ENCODE measurements at places on chromosomes 11 and 22.

- DNase-seq: no peak
Measured at GRCh38 chr22:40648386-40648785, 11.9 kb upstream of the MRTFA start.

DNA sequence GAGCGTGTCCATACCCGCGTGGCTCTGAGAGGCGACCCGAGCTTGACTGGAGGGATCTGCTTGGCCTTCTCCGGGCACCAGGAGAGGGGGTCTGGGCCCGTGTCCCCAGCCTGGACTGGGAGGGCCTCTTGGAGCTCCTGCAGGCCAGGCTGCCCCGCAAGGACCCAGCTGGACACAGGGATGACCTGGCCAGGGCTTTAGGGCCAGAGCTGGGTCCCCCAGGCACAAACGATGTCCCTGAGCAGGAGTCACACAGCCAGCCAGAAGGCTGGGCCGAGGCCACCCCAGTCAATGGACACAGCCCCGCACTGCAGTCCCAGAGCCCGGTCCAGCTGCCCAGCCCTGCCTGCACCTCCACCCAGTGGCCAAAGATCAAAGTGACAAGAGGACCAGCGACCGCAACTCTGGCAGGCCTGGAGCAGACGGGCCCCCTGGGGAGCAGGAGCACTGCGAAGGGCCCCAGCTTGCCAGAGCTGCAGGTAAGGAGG, 38.2 kb downstream of the TRIOBP start:
- DNase-seq: peak; percentile 85

DNA sequence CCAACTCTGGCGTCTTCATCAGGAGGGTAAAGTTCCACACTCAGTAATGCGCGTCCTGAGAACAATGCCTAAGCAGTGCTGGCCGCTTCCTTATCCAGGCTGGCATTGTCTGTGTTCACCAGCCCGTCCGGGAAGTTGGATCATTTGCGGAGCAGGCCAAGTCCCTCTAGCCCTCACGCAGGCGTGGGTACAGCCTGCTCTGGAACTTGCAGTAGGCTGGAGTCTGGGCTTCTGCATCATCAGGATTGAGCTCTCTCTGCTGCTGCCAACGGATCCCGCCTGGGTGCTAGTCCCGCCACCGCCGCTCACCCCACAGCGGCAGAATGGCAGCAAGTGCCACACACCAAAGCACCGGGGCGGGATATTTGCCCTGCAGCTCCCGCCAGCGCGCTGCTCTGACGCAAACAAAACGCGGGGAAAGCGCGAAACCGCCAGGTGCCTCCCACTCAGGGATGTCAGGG, 29.0 kb downstream of the GLYATL1 start:
- DNase-seq: no peak

GRCh38 chr11:67098799-67099429, 20.1 kb upstream of the KDM2A start:
- DNase-seq: no peak

GRCh38 chr22:23117891-23118646, 23.7 kb downstream of the RSPH14 start:
- DNase-seq: no peak

DNA sequence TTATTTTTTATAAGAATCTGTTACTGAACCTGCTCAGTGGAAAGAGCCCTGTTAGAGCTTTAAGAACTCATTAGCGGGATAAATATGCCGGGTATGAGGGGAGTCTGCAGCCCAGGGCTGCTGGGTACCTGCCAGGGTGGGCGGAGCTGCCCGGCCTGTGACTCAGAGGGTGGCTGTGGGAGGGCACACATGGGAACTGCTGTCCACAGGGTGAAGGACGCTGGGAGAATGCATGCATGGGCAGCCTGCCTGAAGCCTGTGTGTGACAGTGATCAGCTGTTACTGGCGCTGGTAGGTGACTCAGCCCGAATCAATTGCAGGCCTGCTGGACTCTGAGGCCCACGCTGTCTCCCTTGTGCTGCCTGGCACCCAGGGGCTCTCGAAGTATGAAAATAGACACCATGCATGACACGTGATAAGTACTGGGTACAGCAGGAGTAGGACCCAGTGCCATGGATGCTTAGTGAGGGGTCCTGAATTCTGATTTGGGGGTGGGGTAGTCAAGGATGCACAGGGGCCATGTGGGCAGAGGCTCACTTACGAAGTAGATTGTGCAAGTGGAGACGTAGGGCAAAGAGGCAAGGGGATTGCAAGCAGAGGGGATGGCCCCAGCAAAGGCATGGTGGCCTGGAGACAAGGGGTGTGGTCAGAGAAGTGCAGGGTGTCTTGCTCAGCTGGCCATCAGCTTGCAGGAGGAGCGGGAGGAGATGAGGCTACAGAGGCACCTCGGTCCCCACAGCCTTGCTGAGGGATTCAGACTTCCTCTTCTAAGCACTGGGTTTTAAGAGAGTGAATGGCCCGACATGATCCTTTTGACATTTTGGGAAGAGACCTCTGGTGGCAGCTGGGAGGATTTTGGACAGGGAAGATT, 36.5 kb downstream of the GRIK4 start:
- peak; percentile 65 for DNase-seq

- DNase-seq: no peak
Measured at GRCh38 chr11:116114198-116114651, 610.0 kb upstream of the CADM1 start.

GRCh38 chr11:72773291-72773690, 20.6 kb downstream of the STARD10 start:
- DNase-seq: no peak

GRCh38 chr22:43993072-43993760, 30.9 kb upstream of the PARVB start:
- DNase-seq: peak; percentile 80

GRCh38 chr11:120357620-120358019, 21.4 kb downstream of the ARHGEF12 start:
- no peak for DNase-seq

DNA sequence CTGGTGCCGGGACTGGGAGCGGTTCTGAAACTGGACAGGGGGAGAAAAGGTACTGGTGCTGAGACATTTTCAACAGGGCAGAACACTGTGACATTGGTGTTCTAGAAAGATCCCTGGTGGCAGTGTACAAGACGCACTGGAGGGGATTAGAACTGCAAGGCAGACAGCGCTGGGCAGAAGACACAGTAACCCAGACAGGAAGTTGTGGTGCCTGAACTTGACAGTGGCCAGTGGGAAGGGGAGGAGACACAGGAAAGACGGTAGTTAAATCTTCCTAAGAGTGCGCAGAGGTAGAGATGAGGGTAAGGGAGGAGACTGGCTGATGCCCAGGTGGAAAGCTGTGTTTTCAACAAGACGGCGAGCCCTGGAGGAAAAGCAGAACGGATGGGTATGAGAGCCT, 24.5 kb downstream of the FAM227A start:
- DNase-seq: no peak

DNA sequence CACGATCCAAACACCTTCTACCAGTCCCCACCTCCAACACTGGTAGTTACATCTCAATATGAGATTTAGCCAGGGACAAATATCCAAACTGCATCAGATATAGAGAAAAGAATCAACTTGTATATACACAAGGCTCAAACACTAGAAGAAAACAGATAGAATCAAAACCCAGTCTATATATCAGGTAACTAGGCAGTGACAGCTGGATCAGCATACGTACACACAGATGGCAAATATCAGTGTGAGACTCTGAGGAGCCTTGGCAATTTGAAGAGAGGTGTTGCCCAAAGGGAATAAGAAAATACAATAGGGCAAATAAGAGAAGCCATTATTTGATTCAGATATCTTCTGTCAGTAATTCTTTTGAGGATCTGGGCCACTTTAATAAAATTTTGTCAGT, 951.3 kb upstream of the CHORDC1 start:
- no peak for DNase-seq

DNA sequence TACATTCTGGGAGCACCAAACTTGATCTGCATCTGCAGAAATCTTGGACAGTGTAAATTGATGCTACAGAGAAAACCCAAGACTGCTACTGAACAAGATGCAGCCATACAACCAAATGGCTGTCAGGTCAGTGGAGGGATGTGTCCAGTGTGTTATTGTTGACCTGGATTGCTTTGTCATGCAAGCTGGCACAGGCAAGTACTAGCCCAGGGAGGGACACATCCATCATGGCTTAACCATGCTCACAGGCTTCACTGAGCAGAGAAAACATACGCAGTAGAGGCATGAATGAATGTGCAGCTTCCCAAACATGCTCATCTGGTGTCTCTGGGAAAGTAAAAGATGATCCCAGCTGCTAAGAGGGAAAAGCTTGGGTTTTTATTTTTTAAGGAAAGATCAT, 93.6 kb downstream of the MTNR1B start:
- no peak for DNase-seq

GRCh38 chr11:134406264-134407185, 5.5 kb downstream of the B3GAT1 start:
- no peak for DNase-seq

DNA sequence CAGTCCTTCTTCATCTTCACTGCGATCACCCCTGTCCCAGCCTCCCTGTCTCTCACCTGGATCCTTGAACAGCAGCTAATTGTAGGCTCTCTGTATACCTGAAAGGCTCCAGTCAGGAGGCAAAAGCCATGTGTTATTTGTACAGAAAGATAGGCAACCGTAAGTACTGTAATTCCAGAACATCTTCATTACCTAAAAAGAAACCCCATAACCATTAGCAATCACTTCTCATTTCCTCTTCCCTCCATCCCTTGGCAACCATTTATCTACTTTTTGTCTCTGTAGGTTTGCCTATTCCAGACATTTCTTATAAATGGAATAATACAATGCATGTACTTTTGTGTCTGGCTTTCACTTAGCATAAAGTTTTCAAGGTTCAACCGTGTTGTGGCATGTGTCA, 17.8 kb downstream of the NAGA start:
- no peak for DNase-seq

- DNase-seq: no peak
Measured at GRCh38 chr11:134339756-134340155, 8.0 kb downstream of the GLB1L2 start.

GRCh38 chr11:104678408-104678807, 219.9 kb downstream of the CASP12 start:
- DNase-seq: no peak

GRCh38 chr11:102293873-102294601, 23.2 kb upstream of the BIRC3 start:
- no peak for DNase-seq

- no peak for DNase-seq
Measured at GRCh38 chr11:13003736-13004493, 5.2 kb upstream of the RASSF10 start.

DNA sequence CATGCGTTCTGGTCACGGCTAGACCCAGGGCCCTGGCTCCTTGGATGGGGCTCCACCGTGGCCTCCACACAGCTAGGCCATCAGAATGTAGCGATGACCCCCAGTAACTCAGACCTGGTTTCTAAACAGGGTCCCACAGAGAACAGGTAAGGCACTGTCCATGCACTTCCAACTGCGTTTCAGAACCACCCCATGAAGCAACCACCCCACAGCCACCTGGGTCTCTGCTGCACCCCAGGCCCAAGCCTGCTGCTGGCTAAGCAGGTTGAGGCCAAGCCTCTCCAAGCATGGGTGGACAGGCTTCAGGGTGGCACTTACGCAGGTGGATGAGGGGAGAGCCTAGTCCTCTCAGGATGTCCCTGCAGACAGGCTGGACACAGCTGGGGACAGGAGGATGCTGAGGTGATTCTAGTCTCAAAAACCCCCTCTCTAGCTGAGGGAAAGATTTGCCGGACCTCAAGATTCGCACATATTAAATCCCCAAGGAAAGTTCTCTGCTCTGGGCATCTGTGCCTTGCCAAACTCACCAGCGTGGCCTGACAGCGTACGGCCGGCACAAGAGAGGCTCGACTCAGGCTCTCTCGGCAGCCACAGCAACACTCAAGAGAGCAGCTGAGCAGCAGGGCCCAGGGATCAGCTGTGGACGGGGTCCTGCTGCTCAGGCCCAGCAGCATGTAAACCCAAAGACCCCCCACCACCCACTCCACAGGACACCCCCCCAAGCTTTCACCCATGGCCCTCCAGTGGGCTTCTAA, 141.6 kb downstream of the CRYBB2 start:
- peak; percentile 11 for DNase-seq

DNA sequence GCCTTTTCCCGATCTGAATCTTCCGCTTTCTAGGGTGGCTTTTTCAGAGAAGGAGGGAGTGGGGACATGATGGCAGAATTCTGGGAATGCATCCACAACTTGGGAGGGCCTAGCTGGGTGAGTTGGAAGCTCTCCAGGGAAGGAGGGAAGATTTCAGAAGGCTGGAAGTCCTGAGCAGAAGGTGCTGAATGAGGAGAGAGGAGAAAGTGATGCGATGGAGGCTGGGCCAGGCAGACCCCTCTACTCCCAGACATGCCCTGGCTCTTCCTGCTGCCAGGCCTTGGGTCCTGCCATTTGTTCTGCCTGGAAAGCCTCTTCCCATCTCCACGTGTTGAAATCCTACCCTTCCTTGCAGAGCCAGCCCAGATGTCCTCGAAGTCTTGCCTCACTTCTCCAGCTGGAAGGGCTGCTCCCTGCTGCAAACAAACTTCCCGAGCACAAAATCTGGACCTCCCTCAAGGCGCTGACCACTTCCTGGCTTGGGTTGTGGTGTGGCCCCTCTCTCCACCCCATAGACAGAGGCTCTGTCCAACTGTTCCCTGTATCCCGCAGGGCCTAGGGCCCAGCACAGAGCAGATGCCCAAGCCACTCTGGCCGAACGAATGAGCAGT, 16.8 kb downstream of the LRRC32 start:
- DNase-seq: peak; percentile 5

GRCh38 chr11:61588728-61589191, 7.9 kb upstream of the SYT7 start:
- DNase-seq: no peak

GRCh38 chr22:30921108-30921507, 47.5 kb downstream of the MORC2 start:
- no peak for DNase-seq

GRCh38 chr22:50221410-50222300, 20.8 kb downstream of the SELENOO start:
- DNase-seq: peak; percentile 18

Measured in glutamatergic neuron (in vitro differentiated cells).